Stimulated activated CD4-positive, alpha-beta T cell treated with anti-CD3 and anti-CD28 coated beads, Interleukin-1b, Interleukin-23, amount 100 ng/mL, for 1 hour (primary cell): ENCODE measurements at places on chromosomes 2 and 18.

DNA sequence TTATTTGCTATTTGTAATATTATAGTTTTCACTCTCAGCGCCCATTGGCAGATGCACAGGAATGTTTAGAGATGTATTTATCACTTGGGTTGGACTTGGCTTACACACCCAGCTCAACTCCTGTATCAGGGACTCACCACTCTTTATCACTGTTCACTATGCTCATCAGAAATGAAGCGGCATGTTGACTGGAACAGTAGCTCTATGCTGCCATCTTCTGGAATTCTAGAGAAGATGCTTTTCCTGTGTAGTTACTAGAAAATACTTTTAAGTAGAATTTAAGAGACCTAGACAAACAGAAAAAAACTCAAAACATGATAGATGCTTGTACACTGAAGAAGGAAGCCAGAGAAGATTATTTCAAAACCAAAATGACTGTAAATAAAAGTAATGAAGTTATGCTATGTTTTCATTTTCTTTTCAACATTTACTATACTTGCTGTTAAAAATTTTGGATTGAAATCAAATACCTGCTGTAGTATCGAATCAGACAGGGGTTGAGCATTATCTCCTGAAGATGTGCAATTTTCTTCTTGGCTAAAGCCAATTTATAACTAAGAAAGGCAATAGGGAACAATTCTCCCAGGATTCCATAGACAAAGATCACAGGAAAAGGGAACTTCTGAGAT lies 47.4 kb upstream of the NXPH2 start:
- no peak for DNase-seq

- DNase-seq: no peak
Observed at GRCh38 chr2:75071766-75072165, 113.3 kb downstream of the POLE4 start.

- no peak for DNase-seq
Observed at GRCh38 chr2:42268528-42269151, 92.4 kb downstream of the COX7A2L start.

- no peak for DNase-seq
Observed at GRCh38 chr2:40579247-40579646, 127.4 kb upstream of the SLC8A1 start.

GRCh38 chr2:152241948-152242729 lies 66.6 kb upstream of the STAM2 start:
- DNase-seq: no peak

GRCh38 chr2:200188876-200189275 lies 117.6 kb upstream of the SPATS2L start:
- DNase-seq: no peak

DNA sequence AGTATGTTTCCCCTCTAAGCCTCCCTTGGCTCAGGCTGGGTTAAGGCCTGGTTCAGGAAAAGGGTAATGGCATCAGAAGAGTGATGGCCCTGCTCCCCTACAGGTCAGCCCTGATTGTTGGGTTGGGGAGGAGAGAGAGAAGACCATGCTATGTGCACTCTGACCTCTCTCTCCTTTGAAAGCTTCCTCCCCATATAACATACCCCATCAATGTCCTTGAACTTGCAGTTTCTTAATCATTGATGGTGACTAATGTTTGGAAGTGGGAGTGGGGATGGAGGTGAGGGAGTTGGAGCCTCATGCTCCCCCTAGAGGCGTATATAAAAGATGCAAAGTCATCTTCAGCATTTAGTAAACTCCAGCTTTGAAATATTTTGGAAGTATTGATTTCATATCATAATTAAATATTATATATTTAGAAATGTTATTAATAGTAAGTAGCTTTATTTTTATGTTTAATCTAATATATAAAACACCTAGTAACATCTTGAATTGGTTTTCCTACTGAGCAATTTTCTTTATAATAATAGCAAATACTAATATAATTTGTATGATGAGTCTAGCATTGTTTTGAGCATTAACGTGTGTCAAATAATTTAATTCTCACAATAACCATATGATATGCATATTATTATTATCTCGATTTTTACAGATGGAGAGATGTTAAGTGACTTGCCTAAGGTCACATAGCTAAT lies 8.8 kb downstream of the PLCL1 start:
- DNase-seq: no peak

GRCh38 chr18:71125581-71125980 lies 836.7 kb downstream of the SOCS6 start:
- no peak for DNase-seq

- DNase-seq: no peak
Observed at GRCh38 chr2:236554629-236555282, 14.9 kb upstream of the ACKR3 start.
